Activated naive CD4-positive, alpha-beta T cell (primary cell): ENCODE measurements at places on chromosomes 6 and 20.

GRCh38 chr6:156651486-156651885 is 125.7 kb upstream of the ARID1B start:
- no peak for DNase-seq

DNA sequence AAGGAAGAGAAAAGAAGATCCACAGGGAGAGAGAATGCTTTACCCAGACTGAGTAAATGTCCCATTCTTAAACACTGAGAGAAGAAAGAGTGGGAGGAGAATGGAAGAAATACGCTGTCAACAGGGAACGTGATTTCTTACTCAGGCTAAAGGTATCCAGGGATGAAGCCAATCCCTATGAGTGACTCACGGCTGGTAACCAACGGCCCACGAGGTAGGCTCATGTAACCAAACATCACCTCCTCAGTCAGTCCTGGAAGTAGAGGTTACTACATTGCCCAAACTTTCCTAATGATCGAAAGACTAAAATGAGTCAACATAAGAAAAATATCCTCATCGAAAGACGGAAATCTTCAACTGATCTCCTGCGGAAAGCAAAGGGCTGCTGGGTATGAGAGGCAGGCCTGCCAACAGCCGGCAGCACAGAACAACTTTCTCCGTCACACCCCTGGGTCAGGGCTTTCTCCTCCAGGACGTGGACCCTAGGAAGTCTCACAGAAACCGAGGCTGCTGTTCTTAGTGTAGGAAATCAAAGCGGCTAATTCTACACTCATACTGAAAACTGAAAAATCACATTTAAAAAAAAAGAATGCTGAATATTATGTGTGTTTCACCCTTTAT is 292.6 kb downstream of the GMDS start:
- DNase-seq = no peak

DNA sequence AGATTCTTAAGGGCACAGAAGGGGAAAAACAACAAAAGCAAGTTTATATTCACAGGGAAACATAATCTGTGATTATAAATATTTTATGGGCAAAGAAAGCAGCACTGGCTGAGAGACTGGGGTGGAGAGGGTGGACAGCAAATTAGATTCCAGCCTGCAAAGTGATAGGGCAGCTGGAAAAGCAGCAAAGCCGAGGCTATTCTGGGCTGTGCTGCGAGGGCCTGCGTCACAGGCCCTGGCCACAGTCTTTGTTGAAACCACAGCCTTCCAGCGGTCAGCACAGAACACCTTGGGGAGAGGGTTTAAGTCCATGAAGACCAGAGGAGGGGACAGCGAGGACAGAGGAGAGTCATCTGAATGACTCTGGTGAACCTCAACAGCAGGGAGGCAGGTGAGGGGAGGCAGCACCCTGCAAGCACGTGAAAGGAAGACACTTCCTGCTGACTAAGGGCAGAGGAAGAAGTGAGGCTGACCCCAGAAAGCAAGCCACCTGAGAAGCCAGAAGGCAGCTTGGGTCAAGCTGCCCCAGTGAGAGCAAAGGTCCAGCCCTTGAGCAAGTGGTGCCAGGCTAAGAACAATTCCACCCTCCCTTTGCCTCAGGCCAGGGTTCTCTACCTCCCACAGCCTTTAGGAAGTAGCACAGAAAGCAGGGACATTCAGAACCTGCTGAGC is 17.1 kb downstream of the MRPL14 start:
- DNase-seq = no peak

DNA sequence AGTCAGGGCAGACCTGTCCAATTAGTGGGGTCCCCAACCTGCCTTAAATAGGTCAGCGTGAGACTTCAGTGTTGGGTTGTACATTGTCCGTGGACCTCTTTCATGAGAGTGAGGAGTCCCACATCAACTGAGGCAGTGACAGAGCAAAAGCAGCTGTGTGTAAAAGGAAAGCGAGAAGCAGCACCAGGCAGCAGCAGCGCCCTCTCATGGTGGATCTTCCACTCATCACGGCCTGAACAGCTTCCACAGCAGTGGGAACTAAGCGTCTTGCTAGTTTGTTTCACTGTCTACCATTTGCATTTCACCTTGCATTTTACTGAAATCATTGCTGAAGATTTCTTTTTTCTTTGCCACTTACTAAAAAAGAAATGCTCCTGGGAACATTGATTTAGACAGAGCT is 333.8 kb downstream of the PKHD1 start:
- no peak for DNase-seq

DNA sequence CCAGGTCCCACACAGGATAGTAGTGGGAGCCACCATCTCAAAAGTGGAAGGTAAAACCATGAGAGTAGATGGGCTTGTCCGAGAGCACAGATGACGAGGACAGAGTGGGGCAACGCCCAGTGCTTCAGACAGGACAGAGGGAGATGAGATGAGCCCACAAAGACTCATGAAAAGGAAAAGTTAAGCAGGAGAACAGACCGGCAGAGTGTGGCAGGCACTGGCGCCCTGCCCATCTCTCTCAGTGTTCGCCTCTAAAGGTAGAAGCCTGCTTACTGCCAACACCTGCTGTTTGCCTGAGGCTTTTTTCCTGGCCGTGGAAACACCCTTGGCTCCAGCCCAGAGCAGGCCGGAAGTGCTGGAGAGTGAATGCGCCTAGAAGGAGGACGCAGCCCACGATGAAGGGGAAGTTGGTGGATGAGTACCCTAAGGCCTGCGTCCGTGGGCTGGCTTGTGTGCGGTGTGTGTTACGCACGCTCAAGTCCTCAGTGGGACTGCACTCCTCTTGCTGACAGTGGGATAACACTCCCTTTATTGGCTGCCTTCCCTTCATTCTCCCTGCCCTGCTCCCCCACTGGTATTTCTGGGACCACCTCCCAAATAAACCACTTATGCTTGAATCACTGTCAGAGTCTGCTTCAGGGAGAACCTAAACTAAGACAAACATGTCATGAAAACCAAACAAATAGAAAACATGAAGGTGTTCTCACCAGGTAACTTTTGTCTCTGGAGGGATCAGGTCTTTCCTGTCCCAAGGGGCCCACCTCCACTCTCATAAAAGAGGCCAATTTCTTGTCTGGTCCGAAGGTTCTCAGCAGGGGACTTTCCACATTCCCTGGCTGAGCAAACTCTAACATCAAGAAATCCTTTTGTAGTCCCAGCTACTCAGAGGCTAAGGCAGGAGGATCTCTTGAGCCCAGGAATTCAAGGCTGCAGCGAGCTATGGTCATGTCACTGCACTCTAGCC is 9.1 kb upstream of the FOXP4 start:
- DNase-seq = no peak

- no peak for DNase-seq
Measured at GRCh38 chr20:549722-550496, 6.3 kb upstream of the CSNK2A1 start.

GRCh38 chr20:23160536-23161243 is 74.6 kb upstream of the CD93 start:
- no peak for DNase-seq
